Epithelial cell of proximal tubule (primary cell): ENCODE measurements at places on chromosomes 4 and X. TPM values are rescaled to one million over a fixed set of nuclear protein-coding genes. Genes with fewer than 3 reads are reported as not detected.

The PDZD4 gene
- total RNA-seq: under 0.01 and 0.17 TPM in 2 replicates

The TEX13C gene
- not detected in 2 replicates for total RNA-seq

The FAM47A gene
- total RNA-seq: not detected in 2 replicates

The EMD gene
- 50.7 and 63.0 TPM in 2 replicates for total RNA-seq

The UGT8 gene
- total RNA-seq: 11.6 and 17.6 TPM in 2 replicates

The GPRASP2 gene
- total RNA-seq: 5.9 and 6.8 TPM in 2 replicates

The FAAH2 gene
- total RNA-seq: 1.2 and 6.7 TPM in 2 replicates

The FAM9C gene
- not detected in 2 replicates for total RNA-seq

The TCEAL7 gene
- 16.0 and 25.4 TPM in 2 replicates for total RNA-seq

The OTC gene
- total RNA-seq: not detected in 2 replicates

The KLHL5 gene
- 60.4 and 62.7 TPM in 2 replicates for total RNA-seq

The CRLF2 gene
- not detected in 2 replicates for total RNA-seq

The FGFR3 gene
- total RNA-seq: 1.0 and 8.1 TPM in 2 replicates

The IL2 gene
- not detected in 2 replicates for total RNA-seq

The FRYL gene
- total RNA-seq: 22.5 and 31.3 TPM in 2 replicates

The PABPC4L gene
- total RNA-seq: 0.17 and 1.4 TPM in 2 replicates

- DNase-seq: no peak
Measured at GRCh38 chrX:1334854-1335253, 1.7 kb upstream of the IL3RA start.

DNA sequence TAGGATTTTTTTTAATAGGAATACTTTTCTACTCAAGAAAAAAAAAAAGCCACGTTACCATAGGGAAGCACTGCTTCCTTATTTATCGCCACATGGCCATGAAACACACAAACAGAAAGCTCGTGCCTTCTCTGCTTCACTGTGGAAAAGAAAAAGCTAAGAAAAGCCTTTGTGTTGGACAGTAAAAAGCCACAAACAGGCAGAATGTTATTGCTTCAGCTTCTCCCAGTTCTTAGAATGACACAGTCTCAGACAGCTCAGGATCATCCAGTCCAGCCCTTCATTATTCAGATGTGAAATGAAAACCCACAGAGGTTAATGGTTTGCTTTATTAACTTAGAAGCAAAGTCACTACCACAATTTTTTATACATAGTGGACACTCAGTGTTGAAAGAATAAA lies 181.6 kb upstream of the NOCT start:
- peak; percentile 74 for DNase-seq

GRCh38 chr4:26959654-26960047 lies 99.0 kb downstream of the STIM2 start:
- no peak for DNase-seq

- DNase-seq: no peak
Measured at GRCh38 chrX:24643116-24643515, 4.0 kb downstream of the PCYT1B start.

- no peak for DNase-seq
Measured at GRCh38 chr4:100340512-100341485, 150.5 kb upstream of the DDIT4L start.

- no peak for DNase-seq
Measured at GRCh38 chrX:50003467-50003866, 81.1 kb downstream of the CLCN5 start.

GRCh38 chr4:119667802-119668201 lies 39.2 kb upstream of the PDE5A start:
- no peak for DNase-seq

- DNase-seq: no peak
Measured at GRCh38 chr4:37138789-37139188, 105.8 kb upstream of the NWD2 start.

DNA sequence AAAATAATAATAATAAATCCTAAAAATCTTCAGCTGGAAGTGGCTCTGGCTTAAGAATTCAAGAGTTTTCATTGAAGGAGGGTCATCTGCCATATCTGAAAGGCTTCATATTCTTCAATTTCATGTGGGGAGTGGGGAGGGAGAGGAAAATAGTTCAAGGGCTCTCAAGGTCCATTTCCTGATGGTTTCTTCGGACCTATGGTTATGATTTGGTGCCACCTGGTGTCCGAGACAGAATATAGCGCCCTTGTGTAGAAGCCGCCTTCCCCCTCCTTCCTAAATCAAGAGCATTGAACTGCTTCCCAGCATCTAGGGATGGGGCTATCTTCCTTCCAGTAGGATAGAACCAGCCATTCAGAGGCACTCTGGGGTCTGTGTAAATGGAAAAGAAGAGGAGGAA lies 34.3 kb downstream of the NLGN3 start:
- DNase-seq: no peak

DNA sequence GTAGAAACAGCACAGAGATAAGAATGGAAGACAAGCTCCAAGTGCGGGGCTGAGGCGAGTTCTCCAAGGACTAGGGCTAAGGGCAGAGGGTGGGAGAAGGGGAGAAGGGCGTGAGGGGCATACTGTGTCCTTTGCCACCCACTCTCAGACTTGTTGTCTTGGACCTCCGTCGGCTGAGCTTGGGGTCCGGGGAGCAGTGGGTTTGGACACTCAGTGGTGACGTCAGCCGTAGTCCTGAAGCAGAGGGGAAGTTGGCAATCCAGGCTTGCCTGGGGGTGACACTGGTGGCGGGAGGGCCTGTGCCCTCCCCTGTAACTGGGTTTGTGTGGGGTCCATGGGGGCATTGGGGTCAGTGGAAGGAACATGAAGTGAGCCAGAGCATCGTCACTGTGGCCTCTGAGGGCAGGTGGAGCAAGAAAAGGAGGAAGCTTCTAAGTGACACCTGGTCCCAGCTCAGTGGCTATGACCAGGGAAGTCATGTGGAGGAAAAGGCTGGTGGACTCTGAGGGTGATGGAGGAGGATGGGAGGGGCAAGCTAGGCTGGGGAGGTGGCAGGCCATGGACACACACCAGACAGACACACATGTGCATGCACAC lies 17.6 kb downstream of the CD99 start:
- DNase-seq: no peak

GRCh38 chrX:82848111-82848510 lies 660.0 kb upstream of the POU3F4 start:
- DNase-seq: no peak

GRCh38 chrX:68832516-68833447 lies 4.0 kb downstream of the EFNB1 start:
- DNase-seq: no peak

DNA sequence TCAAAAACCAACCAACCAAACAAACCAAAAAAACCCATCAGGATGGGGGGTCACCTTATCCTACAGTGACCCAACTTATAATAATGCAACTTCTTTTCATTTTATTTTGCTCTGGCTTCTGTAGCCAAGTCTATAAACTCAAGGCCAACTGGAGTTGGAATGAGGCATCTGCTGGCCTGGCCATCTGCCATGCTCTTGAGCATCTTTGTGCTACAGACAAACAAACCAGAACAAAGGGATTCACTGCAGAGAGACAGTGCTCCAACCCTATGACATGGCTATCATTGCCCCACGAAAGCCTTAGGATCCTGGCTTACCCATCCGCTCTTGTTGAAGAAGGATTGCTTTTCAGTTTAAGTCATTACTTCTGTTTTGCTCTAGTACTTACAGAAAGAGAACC lies 49.2 kb upstream of the SCRG1 start:
- DNase-seq: no peak

DNA sequence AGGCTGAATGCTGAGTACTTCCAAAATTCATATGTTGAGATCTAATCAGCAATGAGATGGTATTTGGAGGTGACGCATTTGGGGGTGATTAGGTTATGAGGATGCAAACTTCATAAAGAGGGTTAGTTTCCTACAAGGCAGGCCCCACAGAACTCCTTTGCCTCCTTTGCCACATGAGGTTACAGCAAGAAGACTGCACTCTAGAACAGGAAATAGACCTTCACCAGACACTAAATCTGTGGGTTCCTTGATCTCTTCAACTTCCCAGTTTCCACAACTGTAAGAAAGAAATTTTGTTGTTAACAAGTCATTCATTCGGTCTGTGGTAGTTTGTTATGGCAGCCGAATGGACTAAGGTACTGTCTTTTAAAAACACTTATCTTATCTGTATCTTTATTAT lies 681.9 kb upstream of the HS3ST1 start:
- DNase-seq: no peak

DNA sequence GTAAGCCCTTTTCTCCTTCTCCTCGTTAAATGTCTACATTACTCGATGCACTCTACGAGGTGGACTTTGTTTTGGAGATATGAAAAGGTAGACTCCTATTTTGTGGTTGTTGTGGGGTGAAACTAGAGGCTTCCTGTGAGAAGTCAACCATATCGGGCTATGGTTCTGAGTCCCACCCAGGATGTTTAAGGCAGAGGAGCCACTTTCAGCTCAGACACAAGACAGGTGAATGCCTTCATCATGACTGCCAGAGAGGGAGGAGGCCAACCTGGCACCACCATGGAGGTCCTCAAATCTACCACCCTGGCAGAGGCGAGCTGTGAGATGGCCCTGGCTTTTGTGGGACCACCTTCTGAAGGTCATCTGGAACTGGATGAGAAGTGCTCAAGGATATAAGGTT lies 154.4 kb upstream of the KLF3 start:
- no peak for DNase-seq

- no peak for DNase-seq
Measured at GRCh38 chrX:78945186-78945912, at the start of gene P2RY10. TSS of gene P2RY10 (plus strand) at chrX:78945391. CDS start at chrX:78960521, 15,130 bp downstream.

DNA sequence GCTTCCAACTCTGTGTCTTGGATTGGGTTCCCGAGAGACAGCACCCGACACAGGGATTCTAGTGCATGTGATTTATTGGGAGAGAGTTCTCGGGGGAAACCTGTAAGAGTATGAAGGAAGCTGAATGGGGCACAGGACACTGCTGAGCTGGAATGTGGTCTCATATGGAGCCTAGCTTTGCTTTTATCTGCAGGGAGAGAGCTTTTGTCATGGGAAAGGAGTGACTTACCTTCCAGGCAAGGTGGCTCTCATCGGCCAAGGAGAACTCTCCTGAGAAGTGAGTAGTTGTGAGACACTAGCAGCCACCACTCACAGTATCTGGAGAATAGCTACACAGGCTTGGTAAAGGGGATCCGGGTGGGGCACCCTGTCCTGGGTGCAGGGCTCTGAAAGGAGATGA lies 124.5 kb downstream of the NHS start:
- DNase-seq: no peak

GRCh38 chr4:97394653-97395052 lies 748.6 kb downstream of the STPG2 start:
- no peak for DNase-seq

DNA sequence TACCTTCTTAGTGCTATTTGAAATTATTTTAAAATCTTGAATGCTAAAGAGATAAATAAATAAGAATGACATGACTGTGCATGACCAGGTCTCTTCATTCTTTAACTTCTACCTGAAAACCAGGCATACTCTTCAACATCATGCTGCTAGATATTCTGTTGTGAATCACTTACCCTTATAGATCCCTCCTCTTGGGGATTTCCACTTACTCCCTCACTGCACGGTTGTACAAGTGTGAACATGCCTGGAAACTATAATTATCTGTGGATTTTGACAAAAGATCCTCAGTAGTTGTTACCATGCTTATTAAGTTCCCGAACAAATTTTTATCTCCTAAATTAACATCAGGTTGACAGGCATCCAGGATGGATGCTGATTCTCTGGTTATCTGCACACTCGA lies 54.3 kb downstream of the ADGRL3 start:
- DNase-seq: no peak

- no peak for DNase-seq
Measured at GRCh38 chr4:139455126-139455538, 1.2 kb downstream of the RAB33B start.

DNA sequence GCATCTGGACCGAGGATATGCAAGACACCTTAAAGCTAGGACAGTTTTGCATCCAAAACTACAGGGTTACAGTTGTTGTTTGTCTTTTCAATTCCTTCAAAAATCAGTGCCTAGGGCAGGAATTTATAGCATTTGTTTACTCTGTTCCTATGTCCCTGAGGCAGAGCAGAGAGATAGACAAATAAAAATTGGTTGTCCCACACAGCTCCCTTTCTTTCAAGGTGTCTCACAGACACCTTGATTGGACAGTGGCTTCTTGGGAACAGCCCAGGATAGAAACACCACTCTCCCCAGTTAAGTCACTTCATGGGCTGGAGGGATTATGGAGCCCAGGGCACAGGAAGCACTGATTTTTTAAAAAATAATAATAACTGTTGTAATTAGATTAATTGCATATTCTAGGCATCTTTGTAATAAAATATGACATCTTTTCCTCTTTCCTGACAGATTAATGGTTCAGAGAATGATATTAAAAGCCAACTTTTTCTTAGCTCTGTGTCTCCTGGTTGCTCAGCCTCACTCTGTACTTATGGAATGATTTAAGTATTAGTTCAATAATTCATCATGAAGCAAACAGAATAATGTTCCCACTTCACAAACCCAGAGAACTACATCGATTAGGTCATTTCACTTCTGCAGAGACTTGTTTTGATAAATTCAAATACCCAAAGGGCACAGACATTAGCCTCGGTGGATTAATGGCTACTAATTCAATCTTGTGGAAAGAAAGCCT lies 8.2 kb downstream of the MAGEB17 start:
- no peak for DNase-seq

- DNase-seq: peak; percentile 66
Measured at GRCh38 chr4:78056265-78057129, 626 bp upstream of the FRAS1 start.

DNA sequence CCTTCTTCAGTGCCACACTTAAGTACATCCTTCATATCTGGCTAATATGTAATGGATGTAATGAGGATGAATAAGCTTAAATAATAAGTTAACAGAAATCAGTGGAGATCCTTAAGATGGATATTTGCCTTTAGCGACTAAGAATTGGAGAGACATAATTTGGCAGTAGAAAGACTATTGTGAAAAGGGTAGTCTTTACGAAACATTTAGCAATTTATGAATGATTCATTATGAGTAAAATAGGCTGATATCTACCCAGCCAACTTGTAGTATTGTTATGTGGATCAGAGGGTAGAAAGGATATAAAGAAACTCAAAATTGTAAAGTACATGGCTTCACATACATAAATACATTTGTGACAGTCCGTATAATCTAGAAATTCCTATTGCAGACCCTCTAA lies 2371.8 kb downstream of the PCDH7 start:
- no peak for DNase-seq

GRCh38 chrX:145727476-145727875 lies 90.2 kb upstream of the SLITRK2 start:
- no peak for DNase-seq

DNA sequence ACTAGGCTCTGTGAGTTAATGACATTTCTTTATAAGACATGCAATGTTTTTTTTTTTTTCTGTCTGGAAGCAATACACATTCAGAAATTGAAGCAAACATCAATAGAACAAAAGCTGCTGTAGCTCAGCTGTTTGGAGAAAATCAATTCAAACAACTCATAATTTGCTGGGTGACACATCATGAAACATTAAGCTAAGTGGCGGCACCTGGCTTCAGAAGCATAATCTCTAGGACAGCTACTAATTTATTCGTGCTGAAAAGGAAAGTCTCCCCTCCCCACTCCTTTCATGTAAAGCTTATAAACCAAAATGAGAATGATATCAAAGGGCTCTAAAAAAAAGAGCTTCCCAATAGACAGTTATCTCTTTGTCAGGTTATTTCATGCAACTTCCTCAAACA lies 73.9 kb downstream of the LUZP4 start:
- no peak for DNase-seq
